Effector memory CD4-positive, alpha-beta T cell (primary cell): ENCODE measurements at places on chromosomes 3 and 15.
A peak's percentile ranks its signal among the peaks of the same experiment; 100 is the strongest.

GRCh38 chr3:177410730-177411129, 213.4 kb upstream of the TBL1XR1 start:
- DNase-seq: no peak

DNA sequence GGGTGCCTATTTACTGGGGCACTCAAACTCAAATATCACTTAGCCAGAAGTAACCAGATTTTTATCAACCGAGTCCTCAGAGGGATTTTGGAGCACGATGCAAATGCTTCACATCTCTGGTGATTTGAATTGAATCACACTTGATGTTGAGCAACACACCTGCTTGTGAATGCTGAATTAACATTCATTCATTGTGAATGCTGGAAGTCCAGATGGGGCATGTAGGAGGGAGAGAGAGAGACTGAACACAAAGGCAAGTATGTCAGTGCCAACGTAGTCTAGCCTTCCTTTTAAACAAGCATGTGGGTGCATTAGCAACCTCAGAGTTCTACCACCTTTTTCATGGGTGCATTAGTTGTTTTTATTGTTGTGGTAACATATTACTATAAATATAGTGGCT, 156.2 kb downstream of the ADAMTSL3 start:
- DNase-seq: no peak

DNA sequence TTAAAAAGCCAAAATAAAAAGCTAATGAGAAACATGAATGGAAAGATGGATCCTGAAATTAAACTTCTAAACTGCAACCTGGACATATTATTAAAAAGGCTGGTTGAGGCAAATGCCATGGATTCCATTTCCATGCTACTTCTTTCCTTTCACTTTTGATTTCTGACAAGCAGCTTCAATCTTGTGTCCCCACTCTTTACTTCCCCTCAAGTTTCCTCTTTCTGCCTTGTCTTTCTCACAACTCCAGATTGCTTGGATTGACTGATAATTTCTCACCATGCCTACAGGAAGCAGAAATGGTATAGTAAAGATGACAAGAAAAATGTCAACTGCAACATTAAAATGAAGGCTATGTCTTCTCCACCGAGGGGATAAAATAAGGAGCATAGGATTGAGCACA, 1136.7 kb downstream of the TUSC7 start:
- DNase-seq: no peak

DNA sequence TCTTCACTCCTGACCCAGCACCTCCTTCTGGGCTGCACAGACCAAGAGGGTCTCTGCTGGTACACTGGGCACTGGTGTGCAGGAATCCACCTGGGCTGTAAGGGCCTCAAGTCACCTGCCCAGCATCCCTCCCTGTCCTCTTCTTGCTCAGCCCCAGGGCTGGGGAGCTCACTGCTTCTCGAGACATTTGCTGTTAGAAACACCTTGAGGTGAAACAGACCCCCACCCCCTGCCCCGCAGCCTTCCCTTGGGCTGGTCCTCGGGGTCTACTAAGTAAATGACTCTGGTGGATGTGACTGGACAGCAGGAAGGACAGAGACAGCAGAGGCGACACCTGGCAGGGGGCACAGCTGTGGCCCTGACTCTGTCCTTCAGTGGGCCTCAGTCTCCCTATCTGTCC, 29.1 kb downstream of the LOXL1 start:
- no peak for DNase-seq

GRCh38 chr15:80929689-80930088, 59.9 kb downstream of the MESD start:
- DNase-seq: no peak

DNA sequence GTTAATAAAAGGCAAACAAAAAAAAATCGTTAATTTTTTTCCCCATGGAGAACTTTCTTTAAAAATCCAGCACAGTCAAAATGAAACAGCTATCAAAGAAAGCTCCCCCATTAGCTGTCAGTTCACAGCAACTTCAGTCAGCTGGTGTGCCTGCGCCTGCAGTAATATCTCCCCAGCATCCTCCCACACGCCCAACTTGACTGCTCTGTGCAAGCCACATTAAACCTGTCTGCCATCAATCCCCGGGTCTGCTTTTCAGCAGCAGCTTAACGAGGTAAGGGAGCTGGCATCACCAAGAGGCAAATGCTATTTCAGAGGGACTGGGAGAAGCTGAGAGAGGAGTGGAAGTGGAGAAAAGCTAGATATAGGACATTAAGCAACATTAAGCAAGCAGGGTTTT, 337.5 kb downstream of the GAP43 start:
- DNase-seq: no peak

DNA sequence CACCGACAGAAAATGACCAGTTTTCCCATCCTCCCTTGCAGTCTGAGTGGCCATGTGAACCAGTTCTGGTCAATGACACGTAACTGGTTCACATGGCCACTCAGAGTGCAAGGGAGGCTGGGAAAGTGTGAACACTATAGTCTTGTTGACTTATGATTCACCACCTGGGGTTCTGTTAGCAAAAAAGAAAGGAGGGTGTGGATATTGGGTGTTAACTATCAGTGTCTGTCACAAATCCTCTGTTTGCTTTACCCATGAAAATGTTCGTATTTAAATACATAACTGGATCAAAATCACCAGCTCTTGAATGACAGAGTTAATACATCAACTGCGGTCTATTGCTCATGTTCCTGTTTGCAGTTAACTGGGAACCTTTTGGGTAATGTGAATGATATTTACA, 92.3 kb downstream of the ADAMTSL3 start:
- no peak for DNase-seq

DNA sequence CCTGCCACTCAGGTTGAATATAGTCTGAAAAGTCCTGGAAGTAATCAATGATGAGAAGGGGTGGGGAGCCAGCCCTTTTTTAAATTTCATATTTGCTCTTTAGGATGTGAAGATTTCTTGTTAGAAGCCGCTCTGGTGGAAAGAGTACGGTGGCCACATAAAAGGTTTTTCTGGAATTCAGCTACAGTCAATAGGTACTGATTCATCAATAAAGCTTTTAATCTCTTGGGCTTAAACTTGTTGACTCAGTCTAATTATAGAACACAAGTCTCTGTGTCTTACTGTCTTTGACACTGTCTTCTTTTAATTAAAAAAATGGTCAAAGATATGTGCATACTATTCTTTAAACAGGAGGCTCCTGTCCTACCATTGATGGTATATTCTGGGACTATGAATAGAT, 99.9 kb upstream of the TP63 start:
- no peak for DNase-seq

DNA sequence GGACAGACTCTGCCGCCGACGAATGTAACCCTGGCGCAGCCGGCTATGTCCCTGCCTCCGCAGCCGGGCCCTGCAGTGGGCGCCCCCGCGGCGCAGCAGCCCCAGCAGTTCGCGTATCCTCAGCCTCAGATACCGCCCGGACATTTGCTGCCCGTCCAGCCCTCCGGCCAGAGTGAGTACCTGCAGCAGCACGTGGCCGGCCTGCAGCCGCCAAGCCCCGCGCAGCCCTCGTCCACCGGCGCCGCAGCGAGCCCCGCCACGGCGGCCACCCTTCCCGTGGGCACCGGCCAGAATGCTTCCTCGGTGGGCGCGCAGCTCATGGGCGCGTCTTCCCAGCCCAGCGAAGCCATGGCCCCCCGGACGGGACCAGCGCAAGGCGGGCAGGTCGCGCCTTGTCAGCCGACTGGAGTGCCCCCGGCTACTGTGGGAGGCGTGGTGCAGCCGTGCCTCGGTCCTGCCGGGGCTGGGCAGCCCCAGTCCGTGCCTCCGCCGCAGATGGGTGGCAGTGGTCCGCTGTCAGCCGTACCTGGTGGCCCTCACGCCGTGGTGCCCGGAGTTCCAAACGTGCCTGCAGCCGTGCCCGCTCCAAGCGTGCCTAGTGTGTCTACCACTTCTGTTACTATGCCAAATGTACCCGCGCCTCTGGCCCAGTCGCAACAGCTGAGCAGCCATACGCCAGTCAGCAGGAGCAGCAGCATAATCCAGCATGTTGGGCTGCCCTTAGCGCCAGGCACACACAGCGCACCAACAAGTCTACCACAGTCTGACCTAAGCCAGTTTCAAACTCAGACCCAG, 2.4 kb downstream of the TSC22D2 start:
- peak; percentile 5 for DNase-seq

GRCh38 chr15:36632226-36632625, 52.8 kb downstream of the CDIN1 start:
- no peak for DNase-seq

DNA sequence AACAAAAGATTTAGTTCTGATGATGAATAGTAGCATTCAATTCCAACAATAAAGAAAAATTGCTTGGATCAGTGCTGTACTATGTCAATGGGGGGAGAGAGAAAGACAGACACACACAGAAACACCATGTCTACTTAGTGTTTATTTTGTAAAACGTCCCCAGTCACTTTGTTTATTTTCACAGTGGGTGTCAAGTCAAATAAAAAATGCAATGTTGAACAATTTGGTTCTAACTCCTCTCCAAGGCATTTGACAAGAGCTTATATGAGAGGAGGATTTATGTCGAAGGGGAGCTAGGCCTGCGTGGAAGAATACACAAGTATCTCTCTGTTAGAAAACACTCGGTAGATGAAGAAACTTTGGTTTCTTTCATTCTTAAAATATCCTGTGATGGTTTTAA, 201.7 kb upstream of the SLC2A2 start:
- DNase-seq: no peak

DNA sequence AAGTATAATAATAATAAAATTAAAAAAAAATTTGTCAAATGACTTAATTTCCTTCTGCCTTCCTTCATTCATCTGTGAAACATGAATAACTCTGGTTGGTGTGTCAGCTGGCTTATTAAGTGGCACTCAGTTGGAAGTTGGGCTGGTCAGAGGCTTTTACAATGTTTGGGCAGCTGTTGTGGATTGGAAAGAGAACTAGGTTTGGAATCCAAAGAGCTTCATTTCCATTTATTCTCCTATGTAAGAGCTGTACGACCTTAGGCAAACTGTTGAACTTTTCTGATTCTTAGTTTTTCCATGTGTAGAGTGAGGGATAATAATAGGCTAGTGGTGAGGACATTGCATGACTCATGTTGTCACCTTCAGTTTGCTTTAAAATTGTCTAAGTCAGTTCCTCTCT, 606.7 kb downstream of the PDCD6IP start:
- DNase-seq: no peak

GRCh38 chr3:25257026-25257425, 171.0 kb upstream of the RARB start:
- DNase-seq: no peak

- DNase-seq: no peak
Measured at GRCh38 chr15:29935296-29936004, 113.2 kb upstream of the TJP1 start.

DNA sequence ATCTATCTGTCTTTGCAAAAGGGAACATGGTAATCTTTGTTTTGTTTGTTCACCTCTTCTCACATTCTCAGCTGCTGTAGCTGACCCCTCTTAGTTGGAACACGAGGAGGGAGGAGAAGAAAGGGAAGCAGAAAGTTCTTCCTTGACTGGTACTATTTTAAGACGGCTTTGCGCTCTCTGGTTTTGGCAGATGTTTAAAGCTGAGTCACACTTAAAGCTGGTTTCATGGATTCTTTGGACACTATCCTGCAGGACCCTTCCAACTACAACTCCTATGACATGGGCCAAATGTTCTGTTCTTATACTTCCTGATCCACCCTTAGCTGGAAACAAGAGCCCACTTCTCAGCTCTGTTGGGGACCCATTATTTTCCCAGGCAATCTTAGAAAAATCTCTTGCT, 40.6 kb upstream of the FXR1 start:
- DNase-seq: no peak

GRCh38 chr3:194259982-194260766, 91.0 kb downstream of the CPN2 start:
- no peak for DNase-seq

DNA sequence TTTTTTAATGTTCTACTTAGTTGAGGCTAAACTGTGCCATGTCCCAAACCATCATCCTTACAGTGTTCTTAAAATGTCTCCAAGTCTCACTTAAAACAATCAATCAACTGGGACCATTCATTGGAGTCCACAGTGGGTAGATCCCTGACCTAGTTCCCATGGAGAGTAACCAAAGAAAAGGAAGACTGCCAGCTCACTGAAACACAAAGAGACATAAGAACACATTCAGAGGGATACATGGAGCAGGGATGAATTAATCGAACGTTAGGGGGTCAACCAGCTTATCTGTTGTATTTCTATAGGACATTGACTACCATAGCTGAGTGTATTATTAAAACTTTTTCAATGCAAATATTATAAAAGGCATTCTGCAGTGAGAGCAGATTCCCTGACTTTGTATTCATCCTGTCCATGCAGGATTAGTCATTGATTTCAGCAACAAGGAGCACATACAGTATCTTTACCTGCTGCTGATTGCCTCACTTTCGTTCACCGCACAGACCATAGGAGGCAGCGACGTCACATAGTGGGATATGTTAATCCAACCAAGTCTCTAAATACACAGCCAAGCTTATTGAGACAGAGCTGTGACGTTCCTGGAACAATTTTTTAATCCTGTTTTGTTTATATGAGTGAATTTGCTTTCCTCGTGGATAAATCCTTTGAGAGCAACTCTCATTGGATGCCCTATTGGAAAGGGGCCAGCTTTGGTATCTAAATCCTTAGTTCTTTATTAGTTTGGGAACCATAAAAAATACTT, 364.9 kb upstream of the RBMS3 start:
- DNase-seq: no peak

- no peak for DNase-seq
Measured at GRCh38 chr3:143956838-143957237, 14.8 kb upstream of the DIPK2A start.

DNA sequence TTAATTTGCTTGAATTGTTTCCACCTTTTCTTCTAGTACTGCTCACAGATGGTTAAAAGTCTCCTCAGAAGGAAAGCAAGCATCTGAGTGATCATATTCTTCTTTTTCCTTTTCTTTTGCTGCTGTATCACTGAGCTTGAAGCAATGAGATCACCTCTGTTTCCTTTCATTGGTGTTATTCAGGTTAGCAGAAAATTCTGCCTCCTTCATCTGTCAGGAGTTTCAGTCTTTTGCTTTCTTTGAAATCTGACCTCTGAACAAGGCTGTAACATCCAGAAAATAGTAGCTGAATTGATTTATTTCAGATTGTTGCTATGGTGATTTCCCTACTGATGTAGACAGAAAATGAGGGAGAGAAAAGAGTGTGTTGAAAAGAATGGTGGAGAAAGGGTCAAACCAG, 343.0 kb downstream of the MFSD1 start:
- no peak for DNase-seq

GRCh38 chr15:41494190-41494921, 682 bp downstream of the ITPKA start:
- no peak for DNase-seq

- DNase-seq: no peak
Measured at GRCh38 chr3:23103764-23104163, 99.4 kb upstream of the UBE2E2 start.

DNA sequence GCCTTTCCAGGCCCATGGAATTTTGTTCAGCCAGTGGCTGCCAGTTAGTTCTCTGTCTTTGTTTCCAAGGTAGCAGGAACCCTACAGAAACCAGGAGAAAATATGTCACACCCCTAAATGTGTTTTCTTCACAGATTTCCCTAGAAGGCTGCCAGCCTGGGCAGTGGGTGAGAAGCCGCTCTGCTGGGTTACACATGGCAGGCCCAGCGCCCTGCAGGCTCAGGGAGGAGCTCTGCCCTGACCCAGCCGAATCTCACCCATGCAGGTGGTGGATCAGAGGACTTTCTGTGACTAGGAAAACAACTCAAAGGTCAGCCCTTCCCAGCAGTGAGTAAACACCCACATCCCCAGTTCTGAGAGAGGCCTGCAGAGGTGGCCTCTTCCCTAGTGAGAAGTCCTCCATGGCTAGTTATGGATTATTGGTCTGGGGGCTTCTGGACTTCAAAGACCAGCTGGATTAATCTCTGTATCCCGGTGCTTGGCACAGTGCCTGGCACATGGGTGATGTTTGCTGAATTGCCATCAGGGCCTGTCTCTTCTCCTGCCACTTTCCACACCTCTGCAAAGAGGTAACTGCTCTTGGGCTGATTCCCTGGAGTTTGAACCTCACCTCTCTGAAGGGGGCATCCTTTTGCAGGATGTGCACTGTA, 34.7 kb upstream of the BDH1 start:
- DNase-seq: no peak
